ENCODE measurements at places on chromosomes 4 and X.
A peak's percentile ranks its signal among the peaks of the same experiment; 100 is the strongest.

GRCh38 chr4:92303621-92304027 lies at the start of gene GRID2:
Gene GRID2, plus strand, starts transcription at chr4:92303966.
- DNase-seq: peak; percentile 29

DNA sequence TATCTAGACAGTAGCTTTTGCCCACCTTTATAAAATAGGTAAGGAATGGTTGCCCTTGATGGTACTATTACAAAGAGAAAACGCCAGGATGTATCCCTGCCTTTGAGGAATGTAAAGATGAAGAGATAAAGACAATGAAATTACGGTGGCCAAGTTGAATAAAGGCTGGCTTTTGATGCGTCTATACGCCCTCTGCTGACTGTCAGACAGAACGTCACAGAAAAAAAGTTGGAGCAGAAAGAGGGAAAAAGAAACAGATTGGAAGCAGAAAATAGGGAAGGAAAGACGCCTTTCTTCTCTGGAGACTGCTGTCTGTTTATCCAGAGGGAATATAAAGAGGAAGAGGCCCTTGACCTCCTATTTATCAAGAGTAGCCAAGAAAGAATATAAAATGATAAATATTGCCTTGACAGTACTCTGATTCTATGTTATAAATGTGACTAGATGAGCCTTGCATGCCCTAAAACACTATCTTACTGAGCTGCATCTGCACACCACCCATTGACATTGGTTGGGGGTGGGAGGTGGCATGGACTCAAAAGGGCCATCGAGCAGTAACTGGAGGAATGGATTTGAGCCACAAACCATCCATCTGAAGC lies 30.6 kb downstream of the PCDH19 start:
- DNase-seq: peak; percentile 25

GRCh38 chrX:71315917-71316316 lies 14.4 kb downstream of the ITGB1BP2 start:
- DNase-seq: peak; percentile 62

GRCh38 chr4:121950212-121950679 lies 1.6 kb downstream of the TRPC3 start:
- peak; percentile 79 for DNase-seq

DNA sequence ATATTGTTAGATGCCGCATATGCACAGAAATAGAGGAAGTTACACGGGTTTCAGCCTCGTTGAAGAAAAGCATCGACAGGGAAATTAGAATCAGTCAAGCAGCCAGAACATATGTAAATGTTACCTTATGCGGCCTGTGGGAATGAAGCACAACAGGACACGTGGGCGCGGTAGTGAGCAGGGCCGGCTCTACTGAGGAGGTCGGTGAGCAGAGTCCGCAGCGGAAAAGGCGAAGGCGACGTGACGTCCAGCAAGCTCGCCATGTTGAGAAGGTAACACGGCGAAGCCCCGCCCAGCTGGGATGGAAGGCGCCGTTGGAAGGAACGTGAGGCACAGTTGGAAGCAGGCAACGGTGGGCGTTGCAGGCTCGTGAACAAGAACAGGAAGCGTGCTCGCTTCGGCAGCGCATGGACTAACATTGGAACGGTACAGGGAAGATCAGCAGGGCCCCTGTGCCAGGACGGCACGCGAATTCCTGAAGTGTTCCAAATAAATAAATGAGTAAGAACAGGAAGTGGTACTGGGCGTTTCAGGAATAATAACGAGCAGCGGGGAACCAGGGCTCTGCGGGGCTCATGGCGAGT lies 54.6 kb downstream of the MTNR1A start:
- no peak for DNase-seq

GRCh38 chr4:95979961-95980876 lies 140.3 kb downstream of the PDHA2 start:
- DNase-seq: no peak

GRCh38 chrX:8405631-8406030 lies 59.0 kb upstream of the VCX3B start:
- DNase-seq: peak; percentile 59

DNA sequence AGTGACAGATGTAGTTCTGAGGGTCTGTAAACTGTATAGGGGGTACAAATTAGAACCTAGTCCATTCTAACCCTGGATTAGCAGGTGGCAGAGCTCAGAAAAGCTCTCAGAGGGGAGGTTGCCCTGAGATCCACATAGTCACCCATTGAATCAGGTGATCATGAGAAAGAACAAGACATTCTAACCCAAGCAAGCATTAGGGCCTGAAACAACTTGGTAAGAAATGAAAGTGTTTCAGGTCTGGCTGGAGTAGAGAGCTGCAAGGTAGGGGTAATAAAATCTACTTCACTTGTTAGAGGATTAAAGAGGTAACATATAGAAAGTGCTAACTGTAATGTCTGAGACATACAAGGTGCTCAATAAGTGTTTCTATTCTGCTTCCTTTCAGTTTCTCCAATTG lies 8.8 kb upstream of the BMP2K start:
- DNase-seq: no peak

GRCh38 chr4:154332681-154333421 lies 158.7 kb downstream of the DCHS2 start:
- peak; percentile 20 for DNase-seq

- peak; percentile 37 for DNase-seq
Observed at GRCh38 chr4:183722731-183723560, 63.9 kb downstream of the TRAPPC11 start.

DNA sequence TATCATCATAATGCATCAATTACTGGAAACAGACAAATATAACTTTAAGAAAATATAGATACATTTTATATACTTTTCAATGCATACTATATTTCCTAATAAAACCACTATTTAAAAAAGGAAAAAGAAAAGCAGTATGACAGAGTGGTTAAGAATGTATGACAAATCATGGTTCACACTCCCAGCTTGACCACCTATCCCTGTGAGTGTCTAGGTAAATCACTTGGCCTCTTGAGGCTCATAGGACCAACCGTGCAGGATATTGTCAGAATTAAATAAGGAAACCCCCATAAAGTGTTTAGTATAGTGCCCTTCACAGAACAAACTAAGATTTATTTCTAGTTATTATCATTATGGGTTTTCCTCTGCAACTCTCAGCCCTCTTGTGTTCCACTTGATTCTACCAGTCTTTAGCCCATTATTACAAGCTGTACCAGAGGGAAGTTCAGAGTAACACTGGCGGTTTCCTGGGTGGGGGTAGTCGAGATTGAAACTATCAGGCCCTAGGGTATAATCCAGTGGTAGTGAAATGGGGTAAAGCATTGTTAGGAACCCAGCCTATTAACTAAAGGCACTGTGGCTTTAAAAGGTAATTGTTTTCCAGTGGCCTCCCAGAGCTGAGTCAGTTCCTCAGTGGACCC lies 55.5 kb upstream of the PAK3 start:
- peak; percentile 79 for DNase-seq

GRCh38 chrX:2370456-2370855 lies 130.3 kb downstream of the DHRSX start:
- DNase-seq: no peak

GRCh38 chrX:54885740-54886139 lies 34.9 kb upstream of the TRO start:
- no peak for DNase-seq

GRCh38 chr4:102281171-102281839 lies 64.0 kb downstream of the SLC39A8 start:
- DNase-seq: no peak

DNA sequence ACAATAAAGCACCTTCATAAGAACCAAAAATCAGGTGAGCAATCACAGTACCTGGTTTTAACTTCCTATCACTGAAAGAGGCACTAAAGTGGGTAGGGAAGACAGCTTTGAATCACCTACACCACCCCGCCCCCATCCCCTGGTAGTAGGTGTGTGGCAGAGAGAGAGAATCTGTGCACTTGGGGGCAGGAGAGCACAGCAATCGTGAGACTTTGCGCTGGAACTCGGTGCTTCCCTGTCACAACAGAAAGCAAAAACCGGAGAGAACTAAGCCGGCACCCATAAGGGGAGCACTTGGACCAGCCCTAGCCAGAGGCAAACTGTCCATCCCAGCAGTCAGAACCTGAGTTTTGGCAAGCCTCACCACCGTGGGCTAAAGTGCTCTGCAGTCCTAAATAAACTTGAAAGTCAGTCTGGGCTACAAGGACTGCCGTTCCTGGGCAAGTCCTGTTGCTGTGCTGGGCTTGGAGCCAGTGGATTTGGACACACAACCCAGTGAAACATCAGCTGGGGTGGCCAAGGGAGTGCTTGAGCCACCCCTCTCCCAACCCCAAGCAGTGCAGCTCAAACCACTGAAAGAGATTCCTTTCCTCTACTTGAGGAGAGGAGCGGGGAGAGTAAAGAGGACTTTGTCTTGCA lies 32.1 kb downstream of the NDUFB11 start:
- DNase-seq: peak; percentile 8

DNA sequence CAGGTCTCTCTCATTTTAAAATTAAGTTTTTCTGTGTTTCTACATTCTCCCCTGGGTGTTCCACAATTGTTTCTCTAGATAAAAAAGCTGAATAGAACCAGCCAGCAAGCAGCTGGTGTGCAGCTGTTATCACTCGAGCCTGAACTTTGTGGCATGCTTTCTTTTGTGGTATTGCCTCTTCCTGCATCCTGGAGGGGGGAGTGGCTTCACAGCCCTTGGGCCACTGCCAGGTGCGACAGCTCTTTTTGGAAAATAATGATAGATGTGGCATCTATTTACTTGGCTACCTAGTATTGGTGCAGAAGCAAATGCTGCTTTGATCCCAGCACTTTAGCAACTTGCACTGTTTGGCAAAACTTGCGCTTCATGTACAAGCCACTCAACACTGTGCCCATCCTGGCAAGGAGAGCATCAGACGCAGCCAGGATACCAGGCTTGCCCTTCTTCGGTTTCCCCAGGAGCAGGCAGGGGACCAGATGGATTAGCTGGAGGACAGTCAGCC lies 69.4 kb downstream of the HMGB2 start:
- DNase-seq: peak; percentile 79

GRCh38 chrX:118536687-118537461 lies 41.3 kb downstream of the DOCK11 start:
- peak; percentile 48 for DNase-seq

GRCh38 chr4:176593943-176594342 lies 198.8 kb downstream of the VEGFC start:
- no peak for DNase-seq

GRCh38 chrX:103453655-103454054 lies 65.6 kb downstream of the RAB40A start:
- peak; percentile 97 for DNase-seq

DNA sequence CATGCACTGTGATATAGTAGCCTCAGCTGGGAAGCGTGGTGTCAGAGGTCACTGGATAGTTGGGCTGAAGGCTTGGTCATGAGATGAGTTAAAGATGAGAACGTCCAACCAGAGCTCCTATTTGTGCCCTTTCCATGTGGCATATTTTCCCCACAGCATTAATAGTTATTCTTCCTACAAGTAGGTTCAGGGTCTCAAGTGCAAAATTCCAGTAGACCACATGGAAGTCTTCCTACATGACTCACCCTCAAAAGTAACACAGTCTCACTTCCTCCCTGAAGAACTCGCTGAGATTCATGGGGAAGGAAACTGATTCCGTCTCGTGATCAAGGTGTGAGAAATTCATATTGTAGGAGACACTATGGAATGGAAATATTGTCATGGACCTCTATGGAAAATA lies 1212.5 kb upstream of the PRKX start:
- peak; percentile 56 for DNase-seq

GRCh38 chr4:151957153-151957552 lies 196.3 kb upstream of the GATB start:
- DNase-seq: peak; percentile 46

DNA sequence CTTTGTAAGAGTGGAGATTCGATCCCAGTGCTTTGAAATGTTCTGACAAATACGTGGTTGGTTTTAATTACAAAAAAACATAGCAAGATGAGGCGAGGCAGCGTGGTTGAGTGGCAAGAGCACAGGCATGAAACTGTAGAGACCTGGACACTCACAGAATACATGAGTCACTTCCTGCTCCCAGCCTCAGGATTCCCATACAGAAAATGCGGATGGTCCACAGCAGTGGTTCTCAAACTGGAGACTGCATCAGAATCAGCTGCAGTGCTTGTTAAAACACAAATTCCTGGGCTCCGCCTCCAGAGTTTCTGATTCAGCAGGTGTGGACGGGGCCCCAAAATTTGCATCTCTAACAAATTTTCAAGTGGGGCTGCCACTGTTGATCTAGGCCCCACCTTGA lies 10.1 kb downstream of the OTOP1 start:
- DNase-seq: no peak

DNA sequence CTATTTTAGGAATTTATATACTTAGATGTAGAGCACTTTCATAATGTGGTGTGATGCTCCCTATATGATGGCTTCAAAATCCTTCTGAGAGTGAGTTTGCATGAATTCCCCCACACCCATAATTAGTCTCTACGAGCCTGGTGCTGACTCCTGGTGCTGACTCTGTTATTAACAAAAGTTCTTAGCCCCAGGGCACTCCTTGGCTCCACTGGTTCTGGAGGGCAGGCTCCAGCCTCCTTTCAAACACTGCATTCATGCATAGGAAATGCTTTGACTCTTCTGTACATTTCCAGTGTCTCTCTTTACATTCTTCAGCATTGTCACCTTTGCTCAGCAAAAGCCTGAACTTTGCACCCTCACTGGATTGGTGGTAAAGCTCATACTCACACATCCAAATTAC lies 64.0 kb downstream of the LNX1 start:
- no peak for DNase-seq

- DNase-seq: peak; percentile 79
Observed at GRCh38 chrX:155027509-155028066, 944 bp downstream of the FUNDC2 start.

DNA sequence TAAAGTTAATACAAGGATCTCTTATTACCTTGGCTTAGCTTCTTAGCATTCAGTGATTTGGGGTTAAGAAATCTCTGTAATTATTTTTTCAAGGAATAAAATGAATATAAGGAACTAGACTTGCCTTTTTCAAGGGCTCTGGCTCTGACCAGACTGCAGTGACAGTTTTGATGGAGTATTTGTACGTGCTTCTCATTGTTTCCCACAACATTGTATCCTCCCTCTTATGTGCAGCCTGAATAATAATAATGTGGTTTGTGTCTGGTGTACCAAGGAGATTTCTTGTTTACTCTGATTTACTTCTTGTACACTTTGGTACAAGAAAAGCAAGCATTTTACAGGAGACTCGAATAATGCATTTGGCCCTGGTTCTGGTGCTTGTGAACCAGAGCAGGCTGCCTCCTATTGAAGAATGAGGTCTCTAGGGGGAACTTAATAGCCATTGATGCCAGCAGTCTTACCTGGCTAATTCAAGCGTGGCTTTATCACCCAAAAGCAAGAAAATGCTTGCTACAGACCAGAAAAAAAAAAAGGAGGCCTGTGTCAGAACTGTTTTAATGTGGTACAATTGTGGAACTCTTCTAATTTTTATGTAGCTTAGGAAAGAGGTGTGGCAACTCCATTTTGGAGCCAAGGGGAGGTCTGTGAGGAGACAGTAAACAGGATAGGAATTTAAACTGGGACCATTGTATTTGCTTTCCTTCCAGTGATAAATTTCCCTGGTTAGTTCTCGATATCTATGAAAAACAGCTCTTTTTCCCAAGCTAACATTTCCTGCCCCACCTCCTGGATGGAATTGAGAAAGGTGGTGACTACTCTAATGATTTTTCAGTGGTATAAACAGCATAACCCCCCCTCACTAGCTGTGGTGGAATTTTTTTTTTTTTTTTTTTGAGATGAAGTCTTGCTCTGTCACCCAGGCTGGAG lies 5.6 kb downstream of the OTC start:
- no peak for DNase-seq

All from fibroblast of lung (primary cell).